ENCODE measurements at places on chromosomes 13 and 19.

- no peak for DNase-seq
These were observed 165.8 kb downstream of the DCLK1 start for GRCh38 chr13:35965226-35965927.

DNA sequence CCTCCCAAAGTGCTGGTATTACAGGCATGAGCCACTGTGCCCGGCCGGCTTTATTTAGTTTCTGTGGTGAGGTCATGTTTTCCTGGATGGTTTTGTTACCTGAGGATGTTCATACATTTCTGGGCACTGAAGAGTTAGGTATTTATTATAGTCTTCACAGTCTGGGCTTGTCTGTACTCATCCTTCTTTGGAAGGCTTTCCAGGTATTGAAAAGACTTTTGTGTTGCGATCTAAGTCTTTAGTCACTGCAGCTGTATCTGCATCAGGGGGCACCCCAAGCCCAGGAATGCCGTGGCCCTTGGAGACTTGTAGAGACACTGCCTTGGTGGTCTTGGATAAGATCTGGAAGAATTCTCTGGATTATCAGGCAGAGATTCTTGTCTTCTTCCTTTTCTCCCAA lies 12.8 kb downstream of the BLOC1S3 start:
- DNase-seq = no peak

DNA sequence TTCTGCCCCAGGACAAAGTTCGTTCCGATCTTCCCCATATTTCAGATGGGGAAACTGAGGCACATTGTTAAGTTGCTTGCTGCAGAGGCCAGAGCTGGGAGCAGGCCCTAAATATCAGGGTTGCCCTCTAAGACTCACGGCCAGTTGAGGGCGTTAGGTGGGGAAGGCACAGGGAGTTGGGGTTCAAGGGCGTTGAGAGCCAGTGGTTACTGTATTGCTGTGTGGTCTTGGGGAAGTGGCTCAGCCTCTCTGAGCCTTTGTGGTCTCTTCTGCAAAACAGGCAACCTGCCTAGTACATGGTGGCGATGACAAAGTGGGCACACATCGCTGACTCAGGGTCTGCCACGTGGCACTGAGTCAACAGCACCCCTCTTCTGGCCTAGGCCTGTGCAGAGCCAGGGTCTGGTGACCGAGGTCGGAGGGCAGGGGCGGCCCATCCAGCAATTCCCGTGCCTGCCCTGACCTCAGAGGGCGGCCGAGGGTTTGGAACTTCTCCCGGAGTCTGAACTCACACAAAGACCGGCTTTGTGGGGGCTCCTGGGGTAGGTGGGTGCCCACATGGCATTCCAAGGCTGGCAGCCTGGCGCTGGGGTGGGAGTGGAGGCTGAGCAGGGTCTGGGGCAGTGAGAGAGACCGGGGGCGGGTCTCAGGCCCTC lies 10.2 kb downstream of the TNFAIP8L1 start:
- no peak for DNase-seq

- no peak for DNase-seq
These were observed 3.8 kb downstream of the CNOT3 start for GRCh38 chr19:54141356-54141755.

DNA sequence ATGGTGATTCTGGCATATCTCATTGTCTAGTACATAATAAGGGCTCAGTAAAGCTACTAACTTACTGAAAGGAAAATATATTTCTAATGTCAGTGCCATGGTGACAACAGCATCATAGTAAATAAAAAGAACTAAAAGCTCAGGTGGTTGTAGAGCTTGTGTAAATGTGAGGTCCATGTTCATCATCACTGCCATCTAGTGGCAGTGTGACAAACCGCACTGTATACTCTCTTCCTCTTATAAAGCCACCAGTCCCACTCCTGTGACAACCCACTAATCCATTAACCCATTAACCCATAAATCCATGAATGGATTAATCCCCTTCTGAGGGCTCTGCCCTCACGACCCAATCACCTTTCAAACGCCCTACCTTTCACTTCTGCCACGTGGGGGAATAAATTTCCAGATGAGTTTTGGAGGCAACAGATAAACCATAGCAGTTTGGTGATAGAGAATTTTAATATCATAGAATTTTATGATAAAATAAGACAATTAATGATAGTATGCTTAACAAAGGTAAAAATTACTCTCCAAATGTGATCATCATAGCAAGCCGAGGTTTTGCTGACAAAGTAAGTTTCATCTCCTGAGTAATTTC lies 160.4 kb upstream of the SGCG start:
- DNase-seq = peak; percentile 3

All from T follicular helper cell (primary cell).